ENCODE measurements at places on chromosomes 4 and X. TPM values are rescaled to one million over a fixed set of nuclear protein-coding genes. Genes with fewer than 3 reads are reported as not detected.

The NAP1L2 gene
- 1.2 TPM for total RNA-seq

The ENOX2 gene
- total RNA-seq, result 10.5 TPM

The CDKL2 gene
- total RNA-seq, result 0.29 TPM

The SHROOM4 gene
- total RNA-seq, result 63.4 TPM

The ARHGAP24 gene
- total RNA-seq, result 118 TPM

The RS1 gene
- not detected for total RNA-seq

The FGFBP2 gene
- total RNA-seq, result not detected

The TRIM60 gene
- not detected for total RNA-seq

The SHROOM2 gene
- total RNA-seq, result 17.0 TPM

The TEX13A gene
- not detected for total RNA-seq

The MMRN1 gene
- 1,432 TPM for total RNA-seq

The KIAA1210 gene
- not detected for total RNA-seq

The NEIL3 gene
- 3.6 TPM for total RNA-seq

The TLR7 gene
- total RNA-seq, result not detected

The DUSP9 gene
- total RNA-seq, result 0.33 TPM

The NUDT10 gene
- 0.38 TPM for total RNA-seq

The TEX11 gene
- not detected for total RNA-seq

Data from vein endothelial cell (primary cell).